ENCODE measurements at places on chromosomes 12 and 14.

- DNase-seq = no peak
Measured at GRCh38 chr14:73833530-73834260, 17.9 kb upstream of the PTGR2 start.

DNA sequence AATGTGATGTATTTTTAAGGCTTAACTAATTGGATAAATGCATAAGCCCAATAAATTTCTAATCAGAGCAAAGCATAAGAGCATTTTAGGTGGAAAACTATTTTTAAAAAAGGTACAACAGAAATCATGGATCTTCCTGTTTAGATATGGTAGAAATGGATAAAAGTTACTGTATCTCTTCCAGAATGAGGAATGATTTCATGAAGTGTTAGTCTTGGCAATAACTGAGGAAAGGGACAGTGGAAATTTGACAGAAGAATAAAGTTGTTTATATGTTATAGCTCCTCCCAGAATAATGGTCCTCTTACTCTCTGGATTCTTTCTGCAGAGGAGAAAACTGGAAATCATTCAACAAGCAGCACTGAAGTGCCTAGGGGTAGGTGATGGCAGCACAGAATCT lies 32.4 kb upstream of the BMAL2 start:
- no peak for DNase-seq

DNA sequence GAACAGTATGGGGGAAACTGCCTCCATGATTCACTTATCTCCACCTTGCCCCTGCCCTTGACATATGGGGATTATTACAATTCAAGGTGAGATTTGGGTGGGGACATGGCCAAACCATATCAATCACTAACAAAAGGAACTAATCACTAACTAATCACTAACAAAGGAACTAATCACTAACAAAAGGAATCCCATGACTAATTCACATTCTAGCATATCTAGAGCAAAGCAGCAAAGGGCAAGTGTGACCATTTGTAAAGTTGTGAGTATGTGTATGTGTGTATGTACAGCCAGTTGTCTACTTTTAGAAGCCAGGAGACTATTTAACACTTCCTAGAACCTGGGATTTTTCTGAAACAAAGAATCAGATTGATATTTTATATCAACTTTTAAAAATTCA lies 30.9 kb upstream of the PCED1B start:
- no peak for DNase-seq

- no peak for DNase-seq
Measured at GRCh38 chr12:127438512-127439244, 828.3 kb upstream of the TMEM132C start.

DNA sequence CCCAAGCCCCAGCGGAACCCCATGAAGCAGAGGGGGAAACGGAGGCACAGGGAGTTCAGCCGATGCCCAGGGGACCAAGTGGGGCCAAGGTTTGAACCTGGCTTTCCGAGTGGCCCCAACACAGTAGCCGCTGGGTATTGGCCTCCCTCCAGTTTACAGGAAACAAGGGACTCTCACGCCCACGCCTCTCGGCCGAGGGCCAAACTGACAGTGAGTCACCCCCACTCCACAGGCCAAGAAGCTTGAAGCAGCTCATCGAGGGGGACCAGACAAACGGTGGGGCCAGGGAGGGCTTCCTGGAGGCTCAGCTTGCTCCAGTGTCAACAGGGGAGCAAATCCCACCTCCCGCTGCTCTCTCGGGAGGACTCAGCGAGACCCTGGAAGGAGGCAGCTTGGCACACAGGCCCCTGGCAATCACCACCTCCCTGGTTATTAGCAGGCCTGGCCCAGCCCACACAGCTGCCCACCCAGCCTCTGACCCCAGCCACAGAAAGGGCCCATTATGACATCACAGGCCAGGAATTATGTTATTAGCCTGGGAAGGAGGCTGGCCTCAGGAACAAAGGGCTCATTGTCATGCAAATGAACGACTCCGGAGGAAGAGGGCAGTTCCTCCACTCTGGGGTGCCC lies 54.6 kb downstream of the NCOR2 start:
- DNase-seq = peak; percentile 91

DNA sequence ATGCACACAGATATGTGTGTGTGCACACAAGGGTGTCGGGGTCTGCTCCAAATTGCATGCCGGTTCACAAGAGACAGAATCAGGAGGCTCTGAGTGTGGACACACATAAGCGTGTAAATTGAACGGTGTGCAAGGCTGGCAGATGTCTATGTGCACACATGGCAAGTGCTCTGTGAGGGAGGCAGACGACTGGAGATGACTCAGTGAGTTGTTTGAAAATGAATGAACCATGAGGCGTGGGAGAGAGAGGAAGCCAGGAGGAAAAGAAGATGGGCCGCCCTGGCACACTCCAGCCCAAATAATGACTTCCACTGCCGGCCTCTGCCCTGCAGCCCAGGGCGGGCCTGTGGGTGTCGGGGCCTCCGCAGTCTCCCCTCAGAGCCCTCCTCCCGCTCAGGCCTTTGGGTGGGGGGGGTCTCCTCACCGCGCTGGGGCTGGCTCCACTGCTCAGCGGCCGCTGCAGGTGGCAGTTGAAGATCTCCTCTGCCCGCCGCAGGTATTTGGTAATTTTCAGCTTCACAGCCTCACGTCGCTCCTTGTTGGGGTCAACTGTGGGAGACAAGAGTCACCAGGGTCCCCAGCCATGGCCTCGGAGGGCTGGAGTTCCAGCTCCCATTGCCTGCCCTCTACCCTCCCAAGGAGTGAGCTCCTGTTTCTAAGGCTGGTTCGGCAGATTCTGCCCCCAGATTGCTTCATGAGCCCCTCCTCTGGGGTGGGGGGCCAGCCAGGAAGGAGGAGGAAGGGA lies 3.5 kb downstream of the RPS6KL1 start:
- DNase-seq = no peak

DNA sequence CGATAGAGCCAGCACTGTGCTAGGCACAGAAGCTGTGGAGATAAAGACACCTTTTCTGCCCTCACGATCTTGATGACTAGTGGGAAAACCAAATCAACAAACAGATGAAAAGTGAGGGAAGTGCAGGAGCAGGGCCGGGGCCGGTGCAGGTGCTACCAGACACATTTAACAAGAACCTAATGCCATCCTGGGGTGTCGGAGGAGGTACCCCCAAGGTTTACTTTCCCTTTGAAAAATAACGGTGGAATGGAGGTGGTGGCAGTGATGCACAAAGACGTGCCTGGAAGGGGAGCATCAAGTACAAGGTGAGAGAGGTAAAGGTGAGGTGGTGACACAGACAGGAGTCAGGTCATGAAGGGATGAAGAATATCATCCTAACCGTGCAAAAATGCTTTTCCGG lies 22.1 kb downstream of the SLC6A13 start:
- DNase-seq = no peak

DNA sequence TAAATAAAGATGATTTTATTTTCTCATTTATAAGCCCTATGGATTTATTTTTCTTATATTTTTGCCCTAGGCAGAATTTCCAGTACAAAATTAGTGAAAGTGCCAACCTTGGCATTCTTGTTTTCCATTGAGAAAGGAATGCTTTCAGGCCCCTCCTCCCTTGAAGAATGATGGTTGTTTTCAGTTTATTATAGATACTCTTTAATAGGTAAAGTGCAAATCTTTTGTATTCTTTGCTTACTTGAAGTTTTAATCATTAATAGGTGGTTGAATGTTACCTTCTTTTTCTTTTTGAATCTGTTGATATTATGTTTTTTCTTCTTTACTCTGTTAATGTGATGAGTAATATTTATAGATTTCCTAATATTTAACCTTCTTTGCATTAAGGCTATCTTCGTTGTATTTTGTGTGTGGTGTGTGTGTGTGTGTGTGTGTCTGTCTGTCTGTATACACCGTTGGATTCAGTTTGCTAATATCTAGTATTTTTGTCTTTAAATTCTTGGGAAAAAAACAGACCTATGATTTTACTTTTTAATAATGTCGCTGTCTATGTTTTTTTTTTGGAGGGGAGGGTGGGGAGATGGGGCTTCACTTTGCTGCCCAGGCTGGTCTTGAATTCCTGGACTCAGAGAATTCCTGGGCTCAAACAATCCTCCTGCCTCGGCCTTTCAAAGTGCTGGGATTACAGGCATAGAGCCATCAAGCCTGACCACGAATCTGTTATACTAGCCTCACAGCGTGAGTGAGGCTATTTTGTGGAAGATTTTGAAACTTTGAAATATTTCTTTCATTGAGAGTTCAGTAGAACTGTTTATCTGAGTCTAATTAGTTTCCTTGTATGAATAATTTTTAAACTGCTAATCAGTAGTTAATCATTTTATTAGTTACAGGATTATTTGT lies 13.5 kb downstream of the SRGAP1 start:
- DNase-seq = no peak
